Lung (tissue), 17 donors: ENCODE measurements at places on chromosomes 6 and 20.

DNA sequence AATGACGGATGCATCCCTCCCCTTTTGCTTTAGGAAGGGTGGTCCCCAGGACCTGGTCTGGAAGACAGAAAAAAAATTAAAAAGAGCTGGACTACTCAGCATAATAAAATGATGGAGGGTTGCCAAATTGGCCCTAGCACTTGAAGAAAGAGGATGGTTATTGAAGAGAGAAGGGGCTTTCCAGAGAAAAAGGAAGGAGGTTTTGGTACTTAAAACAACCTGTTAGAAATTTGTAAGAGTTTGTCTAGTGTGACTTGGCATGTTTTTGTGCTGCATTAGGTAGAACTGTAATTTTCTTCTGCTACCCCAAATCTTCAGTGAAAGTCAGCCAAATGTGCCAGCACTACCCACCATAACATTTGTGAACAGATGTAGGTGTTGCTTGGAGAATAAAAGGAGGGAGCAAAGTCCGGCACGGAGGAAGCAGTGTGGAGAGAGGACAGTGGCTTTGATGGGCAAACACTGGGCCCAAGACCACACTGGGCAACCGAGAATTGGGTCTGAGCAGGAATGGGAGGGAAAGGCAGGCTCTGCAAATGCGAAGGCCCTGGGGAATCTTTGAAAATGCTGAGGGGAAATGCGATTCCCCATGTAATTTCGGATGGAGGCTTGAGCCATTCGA lies 160.9 kb downstream of the QRSL1 start:
- DNase-seq, result peak; percentile 50

GRCh38 chr6:163943607-163944385 lies 529.3 kb downstream of the QKI start:
- DNase-seq, result peak; percentile 59

GRCh38 chr6:4313044-4313686 lies 177.8 kb upstream of the ECI2 start:
- DNase-seq, result no peak

- DNase-seq, result no peak
These were observed 31.9 kb upstream of the FUCA2 start for GRCh38 chr6:143543435-143543834.

DNA sequence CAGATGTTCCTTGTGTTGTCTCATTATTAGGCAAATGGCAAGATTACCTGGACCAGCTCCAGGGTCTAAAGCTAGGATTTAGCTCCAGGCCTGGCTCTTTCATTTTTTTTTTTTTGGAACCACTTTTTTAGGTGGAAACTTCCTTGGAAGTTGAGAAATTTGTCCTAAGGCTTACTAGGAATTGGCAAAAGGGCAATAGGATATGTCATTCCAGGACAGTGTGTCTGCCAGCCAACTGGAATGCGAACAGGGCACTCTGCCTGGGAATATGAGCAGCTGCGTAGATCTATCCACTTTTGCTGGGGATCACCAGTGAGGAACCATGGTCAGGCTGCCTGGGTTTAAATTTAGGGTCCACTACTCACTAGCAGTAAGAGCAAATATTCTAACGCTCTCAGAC lies 304.0 kb downstream of the TSHZ2 start:
- DNase-seq, result no peak

- DNase-seq, result no peak
These were observed 2.8 kb downstream of the TMC2 start for GRCh38 chr20:2538931-2539720.

DNA sequence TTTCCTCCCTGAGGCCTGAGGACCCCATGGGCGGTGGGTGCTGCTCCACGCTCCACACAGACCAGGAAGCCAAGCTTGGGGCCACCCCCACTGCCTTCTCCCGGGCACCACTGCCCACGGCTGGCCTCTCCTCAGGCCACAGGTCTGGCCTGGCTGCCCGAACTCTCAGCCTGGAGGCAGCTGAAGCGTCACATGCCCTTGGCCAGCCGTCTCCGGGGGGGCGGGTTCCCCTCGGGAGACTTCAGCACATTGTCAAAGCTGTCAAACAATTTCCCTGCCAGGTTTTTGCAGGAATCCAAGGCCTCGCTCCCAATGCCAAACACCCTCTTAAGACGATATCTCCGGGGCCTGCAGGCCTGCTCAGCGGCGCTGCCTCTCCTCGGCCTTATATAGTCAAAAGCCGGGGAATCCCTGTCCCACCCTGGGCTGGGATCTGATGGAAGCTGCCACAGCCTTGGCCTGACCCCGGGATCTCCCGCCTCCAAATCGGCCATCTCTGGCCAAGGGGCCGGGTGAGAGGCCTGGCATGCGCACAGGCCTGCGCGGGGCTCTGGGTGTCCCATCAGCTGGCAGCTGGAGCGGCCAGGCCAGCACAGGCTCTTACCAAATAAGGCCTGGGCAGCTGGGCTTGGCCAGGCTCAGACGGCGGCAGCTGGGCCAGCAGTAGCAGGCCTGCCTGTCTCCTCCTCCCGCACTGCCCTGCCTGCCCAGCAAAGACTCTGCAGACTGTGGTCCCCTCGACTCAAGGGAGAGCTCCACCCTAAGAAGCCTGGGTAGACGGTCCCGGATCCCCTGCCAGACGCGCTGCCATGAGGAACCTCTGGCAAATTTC lies 49.7 kb downstream of the RBM38 start:
- DNase-seq, result peak; percentile 96

DNA sequence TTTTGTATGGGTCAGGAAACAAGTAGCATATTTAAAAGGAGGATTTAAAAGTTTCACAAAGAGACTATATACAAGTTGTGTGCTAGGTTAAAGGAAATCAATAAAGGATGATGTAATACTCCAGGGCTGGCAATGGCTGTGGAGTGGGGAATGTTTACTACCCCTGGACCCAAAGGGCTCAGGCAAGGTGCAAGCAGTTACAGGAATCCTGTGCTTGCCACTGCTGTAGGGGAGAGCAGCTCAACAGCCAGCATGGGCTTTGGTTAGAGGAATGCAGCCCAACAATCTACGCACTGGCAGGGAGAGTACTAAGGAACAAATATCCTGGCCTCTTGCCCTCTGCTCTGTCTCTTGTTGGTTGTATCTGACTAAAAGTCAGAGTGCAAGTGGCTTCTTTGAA lies 1642.2 kb downstream of the KHDRBS2 start:
- DNase-seq, result no peak

- DNase-seq, result no peak
These were observed 10.8 kb downstream of the BPIFB2 start for GRCh38 chr20:33018169-33018931.

- DNase-seq, result no peak
These were observed 101.5 kb upstream of the BACH2 start for GRCh38 chr6:90397929-90398674.

GRCh38 chr20:41978246-41978790 lies 360.1 kb upstream of the CHD6 start:
- DNase-seq, result no peak

DNA sequence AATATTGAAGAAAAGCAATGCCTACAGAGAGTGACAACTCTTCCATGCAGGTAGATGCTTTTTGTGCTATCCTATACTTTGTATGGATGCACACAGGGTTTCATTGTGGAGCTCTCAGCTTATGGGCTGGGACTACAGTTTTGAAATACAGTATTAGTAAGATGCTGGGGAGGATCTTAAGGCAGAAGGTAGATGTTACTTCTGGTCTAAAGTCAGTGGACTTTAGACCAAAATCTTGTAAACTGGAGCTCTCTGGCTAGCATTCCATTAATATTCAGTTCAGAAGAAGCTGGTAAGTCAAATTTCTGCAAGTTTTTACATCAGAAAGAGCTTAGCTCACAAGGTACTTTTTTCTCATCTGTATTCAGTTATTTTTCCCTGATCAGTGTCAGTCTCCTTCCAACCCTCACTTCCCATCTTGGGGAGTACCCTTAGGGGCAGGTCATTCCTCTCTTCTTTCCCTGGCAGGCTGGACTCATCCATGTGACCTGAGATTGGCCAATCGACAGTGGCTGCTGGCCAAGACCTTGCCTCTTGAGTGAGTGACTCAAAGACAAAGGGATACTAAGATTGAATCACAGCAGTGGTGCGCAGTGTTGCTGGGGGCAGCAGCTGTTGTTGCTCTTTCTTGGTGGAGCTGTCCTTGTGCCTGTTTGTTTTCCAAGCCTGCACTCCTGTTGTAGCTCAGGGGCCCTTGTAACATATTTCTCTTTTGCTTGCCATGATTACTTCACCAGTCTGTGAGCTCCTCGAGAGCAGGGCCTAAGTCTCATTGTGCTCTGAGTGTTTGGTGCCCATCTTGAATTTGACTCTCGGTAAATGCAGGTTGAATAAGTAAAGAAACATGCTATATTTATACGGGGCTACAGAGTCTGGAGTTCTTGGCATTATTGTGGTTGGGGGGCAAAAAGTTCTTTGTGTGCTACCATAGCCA lies 2.8 kb upstream of the PHF20 start:
- peak; percentile 95 for DNase-seq
